Lung microvascular endothelial cell (primary cell): ENCODE measurements at places on chromosomes 11 and 22. TPM values are rescaled to one million over a fixed set of nuclear protein-coding genes. Genes with fewer than 3 reads are reported as not detected.

Gene SPATA19
- total RNA-seq: not detected in 2 replicates

Gene OR6A2
- under 0.01 TPM in 2 replicates for total RNA-seq

DNA sequence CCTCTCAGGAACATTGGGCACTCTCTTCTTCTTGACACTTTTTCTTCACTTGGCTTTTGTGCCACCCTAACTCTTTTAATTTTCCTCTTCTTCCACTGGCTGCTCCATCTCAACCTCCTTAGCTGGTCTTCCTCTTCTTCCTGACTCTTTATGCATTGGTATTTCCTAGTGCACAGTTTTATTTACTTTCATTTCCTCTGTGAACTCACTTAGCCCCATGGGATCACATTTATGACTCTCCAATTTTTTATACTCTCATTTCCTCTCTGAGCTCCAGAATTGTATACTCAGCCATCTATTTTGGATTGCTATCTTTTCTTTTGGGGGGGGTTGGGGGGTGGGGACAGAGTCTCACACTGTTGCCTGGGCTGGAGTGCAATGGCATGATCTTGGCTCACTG, 38.5 kb upstream of the LARGE1 start:
- DNase-seq: no peak

DNA sequence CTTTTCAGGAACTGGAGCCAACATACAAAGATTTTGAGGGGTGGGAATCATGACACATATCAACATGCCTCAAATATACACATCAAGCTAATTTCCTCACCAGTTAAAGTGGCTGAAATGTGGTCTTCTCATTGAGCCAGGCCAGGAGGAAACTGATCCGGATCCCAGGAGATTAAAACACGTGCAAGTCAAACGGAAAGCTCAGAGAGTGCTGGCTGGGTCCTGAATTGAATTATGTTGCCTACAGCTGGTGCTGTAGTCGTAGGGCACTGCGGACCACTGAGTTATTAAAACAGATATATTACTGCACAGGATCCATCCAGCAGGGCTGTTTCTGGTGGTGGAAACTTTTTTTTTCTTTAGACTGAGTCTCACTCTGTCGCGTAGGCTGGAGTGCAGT, 14.1 kb upstream of the WNT7B start:
- no peak for DNase-seq

DNA sequence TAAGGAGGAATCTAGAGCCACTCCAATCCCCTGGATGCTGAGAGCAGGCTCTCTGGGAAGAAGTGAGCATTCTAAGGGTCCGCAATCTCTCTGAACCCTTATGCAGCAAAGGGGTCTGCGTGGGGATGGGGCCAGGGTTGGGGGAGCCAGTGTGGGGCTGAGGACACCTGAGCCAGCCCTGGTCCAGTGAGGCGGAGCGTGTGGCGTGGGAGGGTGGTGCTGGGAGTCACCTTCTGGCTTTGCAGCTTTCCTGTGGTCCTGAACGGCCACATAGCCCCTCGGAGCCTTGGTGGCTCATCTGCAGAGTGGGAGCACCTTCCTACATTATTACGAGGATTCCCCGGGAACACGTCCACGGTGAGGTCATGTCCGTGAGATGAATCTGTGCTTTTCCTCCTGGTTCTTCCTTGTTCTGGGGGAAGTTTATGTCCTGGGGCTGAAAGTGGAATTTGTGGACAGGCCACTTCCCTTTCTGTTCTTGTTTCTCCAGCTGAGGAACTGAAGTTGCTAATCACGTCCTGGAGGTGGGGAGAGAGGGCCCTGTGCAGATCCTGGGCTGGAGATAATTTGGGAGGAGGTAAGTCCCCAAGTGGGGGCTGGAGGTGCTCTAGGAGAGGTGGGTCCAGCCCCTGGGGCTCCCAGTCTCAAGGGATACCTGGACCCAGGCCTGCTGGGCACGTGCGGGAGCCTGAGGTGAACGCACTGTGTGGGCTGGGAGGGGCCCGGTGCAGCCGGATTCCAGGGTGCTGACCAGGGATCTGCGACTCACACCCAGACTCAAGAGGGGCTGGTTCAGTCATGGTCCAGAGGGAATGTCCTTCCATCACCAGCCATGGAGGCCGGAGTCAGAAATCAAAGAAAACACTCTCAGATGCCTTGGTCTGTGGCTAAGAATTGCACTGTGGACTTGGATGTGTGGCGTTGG, 6.1 kb downstream of the MRGPRE start:
- no peak for DNase-seq

- no peak for DNase-seq
These were observed 88.1 kb downstream of the MN1 start for GRCh38 chr22:27713461-27713860.

GRCh38 chr11:30091737-30092136, 74.9 kb upstream of the KCNA4 start:
- no peak for DNase-seq

DNA sequence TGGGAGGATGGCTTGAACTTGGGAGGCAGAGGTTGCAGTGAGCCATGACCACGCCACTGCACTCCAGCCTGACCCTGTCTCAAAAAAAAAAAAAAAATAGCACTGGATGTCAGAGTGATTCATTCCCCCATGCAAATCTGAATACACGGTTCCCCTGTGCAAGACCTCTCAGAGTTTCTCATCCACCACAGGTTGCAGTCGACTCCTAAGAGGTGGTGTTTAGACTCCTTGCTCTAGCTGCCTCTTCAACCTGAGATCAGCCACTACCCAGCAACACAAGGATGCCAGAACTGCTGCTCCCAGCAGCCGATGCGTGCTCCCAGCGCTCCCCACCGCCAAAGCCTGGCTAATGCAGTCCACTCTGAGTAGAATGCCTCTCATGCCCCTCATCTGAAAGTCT, 97.5 kb downstream of the PARVA start:
- DNase-seq: no peak
